OCI-LY7 (cell line): ENCODE measurements at places on chromosomes 1 and 21. TPM values are rescaled to one million over a fixed set of nuclear protein-coding genes. Genes with fewer than 3 reads are reported as not detected.
A peak's percentile ranks its signal among the peaks of the same experiment; 100 is the strongest.

DNA sequence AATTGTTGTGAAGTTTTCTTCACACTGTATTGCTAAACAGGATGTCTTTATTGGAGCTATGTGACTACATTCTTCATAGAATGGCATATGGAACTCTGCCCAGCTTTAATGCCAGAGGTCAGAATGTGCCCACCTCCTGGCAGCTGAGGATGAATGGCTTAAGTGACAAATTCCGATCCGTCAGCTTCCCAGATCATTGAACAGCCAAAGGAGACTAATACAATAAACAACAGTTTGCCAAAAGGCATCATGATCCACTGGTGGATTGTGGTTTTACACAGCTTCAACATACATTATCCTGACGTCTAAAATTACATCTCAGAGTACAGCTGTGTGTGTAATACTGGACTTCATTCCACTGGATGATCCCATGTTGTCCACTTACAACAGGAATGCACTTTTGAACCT is 68.7 kb upstream of the C1orf105 start:
- DNase-seq: no peak

DNA sequence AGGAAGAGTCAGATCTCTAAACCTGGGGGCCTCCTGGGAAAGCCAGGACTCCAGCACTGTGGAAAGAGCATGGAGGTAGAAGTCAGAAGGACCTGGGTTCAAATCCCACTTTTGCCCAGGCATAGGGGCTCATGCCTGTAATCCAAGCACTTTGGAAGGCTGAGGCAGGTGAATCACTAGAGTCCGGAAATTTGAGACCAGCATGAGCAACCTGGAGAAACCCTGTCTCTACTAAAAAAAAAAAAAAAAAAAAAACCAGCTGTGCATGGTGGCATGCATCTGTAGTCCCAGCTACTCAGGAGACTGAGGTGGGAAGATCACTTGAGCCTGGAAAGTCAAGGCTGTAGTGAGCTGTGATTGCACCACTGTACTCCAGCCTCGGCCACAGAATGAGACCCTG is 31.8 kb downstream of the LDLRAP1 start:
- DNase-seq: no peak

DNA sequence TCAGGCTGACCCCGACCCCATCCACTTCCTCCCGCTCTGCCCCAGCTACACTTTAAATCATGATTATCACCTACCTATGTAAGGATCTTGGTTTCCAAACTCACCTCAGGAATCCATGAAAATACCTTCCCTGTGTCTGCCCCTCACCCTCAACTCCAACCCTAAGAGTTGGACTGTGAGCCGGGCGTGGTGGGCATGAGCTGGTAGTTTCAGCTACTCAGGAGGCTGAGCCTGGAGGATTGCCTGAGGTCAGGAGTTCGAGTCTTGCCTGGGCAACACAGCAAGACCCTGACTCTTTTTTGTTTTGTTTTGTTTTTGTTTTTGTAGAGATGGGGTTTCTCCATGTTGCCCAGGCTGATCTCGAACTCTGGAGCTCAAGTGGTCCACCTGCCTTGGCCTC is 30.5 kb upstream of the CCSAP start:
- no peak for DNase-seq

- DNase-seq: peak; percentile 47
These were observed 123.2 kb upstream of the TNFSF4 start for GRCh38 chr1:173330149-173330951.

GRCh38 chr1:206465951-206466350 is 4.3 kb upstream of the IKBKE start:
- no peak for DNase-seq

DNA sequence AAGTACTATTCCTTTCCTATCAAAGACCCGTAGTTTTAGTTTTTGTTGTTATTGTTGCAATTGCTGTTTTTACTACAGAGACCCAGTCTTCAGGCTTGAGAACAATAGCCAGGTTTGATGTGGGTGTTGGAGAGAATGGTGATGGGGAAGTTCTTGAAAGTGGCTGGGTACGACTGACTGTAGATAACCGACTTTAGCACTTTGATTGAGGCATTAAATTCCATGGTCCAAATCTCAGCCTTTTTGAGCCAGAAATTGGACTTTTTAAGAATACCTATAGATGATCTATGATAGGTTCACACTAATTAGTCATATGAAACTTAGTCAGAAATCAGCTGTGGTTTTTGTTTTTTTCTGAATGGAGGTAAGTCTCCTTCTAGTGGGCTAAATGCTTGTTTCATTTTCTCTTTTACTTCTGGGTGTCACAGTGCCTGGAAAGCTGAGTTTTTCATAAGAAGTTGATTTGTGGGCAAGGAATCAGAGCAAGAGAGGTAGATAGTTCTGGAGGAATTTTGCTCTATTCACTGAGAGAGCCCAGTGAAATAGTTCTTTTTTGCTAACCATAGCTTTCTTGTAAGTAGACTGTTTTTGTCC is 2.8 kb downstream of the PPIH start:
- DNase-seq: no peak

GRCh38 chr1:41616563-41616962 is 132.1 kb upstream of the EDN2 start:
- DNase-seq: no peak

DNA sequence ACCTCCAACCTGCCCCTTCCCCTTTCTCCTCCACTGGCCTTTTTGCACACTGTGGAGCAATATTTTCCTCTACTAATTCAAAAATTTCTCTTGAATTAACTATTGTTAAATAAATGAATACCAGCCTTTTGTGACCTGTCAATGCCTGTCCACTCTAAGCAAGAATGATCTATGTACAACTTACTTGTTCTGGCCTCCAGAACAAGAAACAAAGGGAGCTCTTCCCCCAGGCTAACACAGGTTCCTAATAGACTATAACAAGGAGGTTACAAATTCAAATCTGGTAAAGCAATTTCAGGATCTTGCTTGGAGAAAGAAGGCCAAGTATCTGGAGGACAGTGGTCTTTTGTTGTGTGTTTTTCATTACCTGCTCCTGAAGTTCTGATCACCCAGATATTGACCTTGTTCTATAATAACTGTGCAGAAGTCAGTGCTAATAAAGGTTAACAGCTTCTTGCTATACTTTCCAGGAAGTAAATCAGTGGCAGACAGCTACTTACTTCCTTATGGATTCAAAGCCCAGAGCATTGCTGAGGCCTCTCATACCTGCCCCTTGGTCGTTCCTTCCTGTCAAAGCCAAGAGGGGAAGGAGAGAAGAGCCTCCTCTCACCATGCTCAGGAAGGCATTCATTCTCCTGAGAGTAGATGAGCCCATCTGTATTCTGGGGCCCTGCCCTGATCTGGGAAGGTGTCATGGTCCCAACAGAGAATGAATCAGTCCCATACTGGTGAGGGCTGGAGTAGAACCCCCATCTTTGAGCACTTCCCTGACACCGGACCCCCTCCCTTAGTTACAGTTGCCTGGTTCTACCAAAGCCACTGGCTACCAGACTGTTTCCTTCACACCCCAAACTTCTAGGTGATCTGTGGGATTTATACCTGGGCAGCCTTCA is 56.8 kb downstream of the DESI2 start:
- DNase-seq: no peak

GRCh38 chr1:178172939-178173338 is 79.0 kb downstream of the RASAL2 start:
- DNase-seq: no peak

GRCh38 chr1:196407358-196408051 is 200.7 kb downstream of the KCNT2 start:
- no peak for DNase-seq

DNA sequence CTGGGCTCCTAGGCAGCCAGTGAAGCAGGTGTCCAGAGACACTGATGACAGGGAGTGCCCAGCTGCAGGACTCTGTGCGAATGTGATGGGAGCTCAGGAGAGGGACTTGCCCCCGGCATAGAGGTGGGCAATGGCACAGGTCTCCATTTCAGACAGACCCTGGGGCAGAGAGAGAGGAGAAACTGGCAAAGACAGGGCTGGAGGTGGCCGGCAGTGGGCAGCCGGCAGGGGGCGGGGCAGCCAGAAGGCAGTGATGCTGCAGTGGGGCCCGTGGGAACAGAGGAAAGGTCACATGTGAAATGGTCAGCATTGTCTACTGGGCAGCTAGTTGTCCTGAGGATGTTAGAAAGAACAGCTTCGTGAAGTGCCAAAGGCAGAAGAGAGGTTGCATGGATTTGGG is 112.6 kb downstream of the HUNK start:
- no peak for DNase-seq

GRCh38 chr1:37308031-37308960 is 166.1 kb upstream of the ZC3H12A start:
- no peak for DNase-seq

GRCh38 chr1:110155878-110156522 is 5.7 kb downstream of the SLC6A17 start:
- peak; percentile 19 for DNase-seq

GRCh38 chr1:214349008-214349407 is 68.0 kb downstream of the SMYD2 start:
- DNase-seq: no peak

DNA sequence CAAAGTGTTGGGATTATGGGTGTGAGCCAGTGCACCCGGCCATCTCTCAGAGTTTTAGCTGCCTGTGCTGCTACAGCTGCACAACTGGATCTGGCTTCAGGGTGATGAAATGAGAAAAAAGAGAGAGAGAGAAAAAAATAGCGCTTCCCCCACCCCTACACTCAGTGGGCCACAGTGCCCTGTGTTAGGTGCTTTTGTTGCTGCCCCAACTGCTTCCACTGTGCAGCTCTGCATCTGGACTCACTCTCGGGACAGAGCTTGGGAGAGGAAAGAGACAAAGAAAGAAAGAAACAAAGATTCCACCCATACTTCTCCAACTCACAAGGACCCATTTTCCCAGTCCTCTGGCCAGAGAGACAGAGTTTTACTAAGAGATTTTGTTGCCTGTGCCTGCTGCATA is 50.4 kb downstream of the INAVA start:
- no peak for DNase-seq

- DNase-seq: peak; percentile 33
These were observed 563 bp downstream of the QSOX1 start for GRCh38 chr1:180155182-180155682.

DNA sequence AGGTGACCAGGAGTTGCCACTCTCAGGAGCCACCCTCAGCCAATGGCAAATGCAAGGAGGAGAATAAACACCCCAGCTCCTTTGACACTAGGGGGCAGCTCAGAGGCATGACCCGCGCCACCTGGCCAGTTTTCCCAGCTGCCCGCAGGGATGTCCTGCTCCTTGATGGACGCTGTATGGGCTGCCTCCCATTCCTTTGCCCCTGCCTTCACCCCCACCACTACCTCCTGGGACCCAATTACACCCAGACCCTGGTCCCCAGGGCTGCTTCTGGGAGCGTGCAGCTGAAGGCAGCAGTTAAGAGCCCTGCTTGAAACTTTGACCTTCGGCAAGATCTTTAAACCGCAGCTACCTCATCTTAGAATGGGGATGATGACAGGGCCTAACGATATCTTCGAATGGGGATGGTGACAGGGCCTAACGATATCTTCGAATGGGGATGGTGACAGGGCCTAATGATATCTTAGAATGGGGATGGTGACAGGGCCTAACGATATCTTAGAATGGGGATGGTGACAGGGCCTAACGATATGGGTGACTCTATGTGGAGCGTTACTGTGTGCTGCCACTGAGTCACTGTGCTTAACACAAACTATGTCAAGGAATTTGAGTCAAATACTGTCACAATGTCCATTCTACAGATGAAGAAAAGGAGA is 163.0 kb upstream of the KAZN start:
- no peak for DNase-seq

DNA sequence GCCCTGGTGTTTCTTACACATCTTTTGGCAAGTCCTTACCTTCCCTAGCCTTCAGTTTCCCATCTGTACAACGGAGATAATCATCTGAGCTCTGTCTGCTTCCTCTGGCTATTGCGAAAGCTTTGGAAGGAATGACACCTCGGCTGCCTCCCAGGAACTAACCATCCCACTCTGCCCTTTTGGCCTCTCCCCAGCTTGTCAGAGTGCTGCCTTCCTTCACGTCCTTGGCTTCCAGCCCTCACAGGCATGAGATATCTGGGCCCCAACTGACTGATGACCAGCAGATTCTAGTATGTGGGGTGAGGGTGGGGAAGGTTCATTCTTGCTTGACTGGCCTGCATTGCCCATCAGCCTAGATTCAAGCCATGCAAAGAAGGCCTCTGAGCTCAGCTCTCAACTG is 253.1 kb upstream of the FGGY start:
- no peak for DNase-seq

- no peak for DNase-seq
These were observed 20.2 kb upstream of the SLC1A7 start for GRCh38 chr1:53162621-53163020.

- no peak for DNase-seq
These were observed 431.5 kb downstream of the LMO4 start for GRCh38 chr1:87760155-87760554.

GRCh38 chr1:211323156-211324063 is 3.2 kb upstream of the TRAF5 start:
- DNase-seq: peak; percentile 79

- DNase-seq: no peak
These were observed 41.2 kb upstream of the CR1L start for GRCh38 chr1:207603777-207604176.

- DNase-seq: no peak
These were observed 125.8 kb downstream of the LRRC40 start for GRCh38 chr1:70079546-70079945.

DNA sequence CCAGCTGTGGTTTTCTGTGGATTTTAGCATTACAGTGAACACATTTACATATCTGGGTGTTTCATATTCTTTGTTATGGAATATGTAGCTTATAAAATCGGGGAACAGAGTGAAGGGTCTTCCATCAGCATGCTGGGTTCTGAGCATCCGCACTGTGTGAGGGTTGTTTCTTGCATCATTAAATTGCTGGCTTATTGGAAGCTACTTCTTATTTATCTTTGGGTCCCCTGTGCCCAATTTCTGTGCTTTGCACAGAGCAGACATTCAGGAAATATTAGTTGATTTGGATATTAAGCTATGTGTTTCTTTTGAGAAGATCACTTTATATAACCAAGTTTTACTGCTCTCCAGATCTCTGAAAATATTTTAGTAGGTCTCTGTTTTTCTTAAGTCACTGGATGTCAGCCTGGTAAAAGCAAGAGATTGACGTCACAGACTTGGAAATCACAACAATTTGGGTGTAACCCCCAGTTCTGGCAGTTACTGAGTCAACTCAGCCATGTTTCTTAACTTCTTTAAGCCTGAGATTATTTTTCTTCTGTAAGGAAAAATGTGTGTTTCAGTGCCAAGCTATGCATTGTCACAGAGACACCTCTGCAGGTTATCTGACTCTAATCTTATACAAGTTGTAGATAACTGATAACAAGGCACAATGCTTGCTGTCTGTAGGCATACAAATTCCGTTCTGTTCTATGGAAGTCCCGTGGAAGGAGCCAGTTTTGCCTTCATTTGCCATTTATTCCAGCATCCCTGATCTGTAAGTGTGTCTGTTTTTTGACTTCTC is 258.3 kb upstream of the KAZN start:
- DNase-seq: no peak

- no peak for DNase-seq
These were observed 48.5 kb downstream of the OPRD1 start for GRCh38 chr1:28860332-28861073.

- DNase-seq: no peak
These were observed 98.4 kb upstream of the WNT4 start for GRCh38 chr1:22241250-22241649.

PGLYRP3 gene
- total RNA-seq: not detected in 2 replicates

LCK gene
- total RNA-seq: 135 and 146 TPM in 2 replicates

TTC39A gene
- not detected in 2 replicates for total RNA-seq

KIF26B gene
- total RNA-seq: not detected in 2 replicates

ITGB3BP gene
- 97.0 and 113 TPM in 2 replicates for total RNA-seq

OR14I1 gene
- not detected in 2 replicates for total RNA-seq

NUDT4B gene
- 0.63 TPM in 1 of 2 replicates, not detected in the other for total RNA-seq

CCDC27 gene
- not detected in 2 replicates for total RNA-seq

OR2T29 gene
- total RNA-seq: not detected in 2 replicates

SLC2A5 gene
- 123 and 183 TPM in 2 replicates for total RNA-seq

ACTL8 gene
- total RNA-seq: not detected in 2 replicates

SPRR2B gene
- total RNA-seq: not detected in 2 replicates

RGS13 gene
- 214 and 245 TPM in 2 replicates for total RNA-seq
